ENCODE measurements at places on chromosomes 4 and X.
A peak's percentile ranks its signal among the peaks of the same experiment; 100 is the strongest.

DNA sequence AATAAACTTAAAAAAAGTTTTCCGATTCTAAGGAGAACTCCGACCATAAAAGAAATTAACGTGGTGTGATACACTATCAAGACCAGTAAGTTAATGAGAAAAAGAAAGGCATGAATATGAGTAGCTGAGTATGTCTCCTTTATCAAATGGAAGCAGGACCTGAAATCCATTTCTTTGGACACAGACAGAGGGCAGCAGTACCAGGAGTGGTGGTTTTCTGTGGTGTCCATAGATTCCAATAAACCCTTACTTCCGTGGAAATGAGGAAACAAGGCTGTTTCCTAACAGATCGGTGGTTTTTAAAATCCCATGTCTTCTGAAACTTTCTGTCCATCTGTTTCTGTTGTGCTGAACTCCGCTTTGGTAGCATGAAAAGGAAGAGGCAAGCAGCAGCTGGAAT lies 128.5 kb upstream of the TSPAN5 start:
- no peak for DNase-seq

DNA sequence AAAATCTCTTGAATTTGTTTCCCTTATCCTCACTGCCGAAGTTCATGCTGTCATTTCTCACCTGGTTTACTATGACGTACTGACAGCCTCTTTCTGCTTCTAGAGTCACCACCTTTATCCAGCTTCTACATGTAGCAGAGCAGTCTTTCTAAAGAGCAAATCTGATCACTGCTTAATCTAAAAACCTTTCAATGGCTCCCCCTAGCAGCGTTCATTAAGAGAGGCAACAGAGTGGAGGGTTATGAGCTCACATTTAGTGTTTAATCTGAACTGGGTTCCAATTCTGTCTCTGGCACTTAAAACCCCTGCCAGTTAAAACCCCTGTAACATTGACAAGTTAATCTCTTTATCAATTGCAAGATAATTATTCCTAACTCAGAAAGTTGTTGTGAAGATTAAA lies 4.4 kb downstream of the RBPJ start:
- DNase-seq: no peak

DNA sequence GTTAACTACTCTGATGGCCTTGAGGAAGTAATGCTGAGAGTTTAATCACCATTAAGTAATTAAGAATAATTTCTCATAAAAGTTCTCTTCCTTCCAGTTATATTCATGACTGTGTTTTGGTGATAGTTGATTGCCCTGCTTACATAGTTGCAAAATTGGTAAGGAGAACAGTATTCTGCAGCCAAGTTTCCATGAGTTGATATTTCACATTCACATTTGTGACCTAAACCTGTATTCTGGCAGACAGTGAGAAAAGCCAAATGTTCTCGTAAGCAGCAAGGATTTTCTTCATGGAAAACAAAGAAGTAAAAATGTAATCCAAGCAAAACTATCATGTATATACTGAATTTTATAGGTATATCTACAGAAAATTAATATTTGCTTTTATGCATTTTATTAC lies 187.8 kb upstream of the NUDT6 start:
- no peak for DNase-seq

- DNase-seq: no peak
These were observed 48.7 kb downstream of the DDX60 start for GRCh38 chr4:168269896-168270295.

- no peak for DNase-seq
These were observed 340.0 kb downstream of the FBXW7 start for GRCh38 chr4:152195888-152196287.

GRCh38 chr4:26709246-26709645 lies 125.4 kb downstream of the TBC1D19 start:
- no peak for DNase-seq

- DNase-seq: no peak
These were observed 19.1 kb upstream of the KIAA0232 start for GRCh38 chr4:6763330-6763851.

DNA sequence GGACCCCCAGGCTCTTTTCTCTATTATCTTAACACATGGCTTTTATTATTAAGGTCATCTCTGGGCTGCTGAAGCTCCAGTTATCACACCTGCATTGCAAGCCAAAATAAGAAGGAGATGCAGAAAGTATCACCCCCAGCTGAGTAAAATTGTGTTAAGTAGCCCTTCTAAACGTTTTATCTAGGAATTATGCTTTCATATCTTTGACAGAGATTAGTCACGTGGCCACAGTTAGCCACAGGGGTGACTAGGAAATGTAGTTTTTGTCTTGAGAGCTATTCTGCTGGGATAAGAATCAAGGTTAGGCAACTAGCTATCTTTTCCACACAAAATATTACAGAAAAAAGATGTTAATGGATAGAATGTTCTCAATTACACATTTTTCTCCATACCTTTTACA lies 102.1 kb downstream of the ANXA3 start:
- no peak for DNase-seq

DNA sequence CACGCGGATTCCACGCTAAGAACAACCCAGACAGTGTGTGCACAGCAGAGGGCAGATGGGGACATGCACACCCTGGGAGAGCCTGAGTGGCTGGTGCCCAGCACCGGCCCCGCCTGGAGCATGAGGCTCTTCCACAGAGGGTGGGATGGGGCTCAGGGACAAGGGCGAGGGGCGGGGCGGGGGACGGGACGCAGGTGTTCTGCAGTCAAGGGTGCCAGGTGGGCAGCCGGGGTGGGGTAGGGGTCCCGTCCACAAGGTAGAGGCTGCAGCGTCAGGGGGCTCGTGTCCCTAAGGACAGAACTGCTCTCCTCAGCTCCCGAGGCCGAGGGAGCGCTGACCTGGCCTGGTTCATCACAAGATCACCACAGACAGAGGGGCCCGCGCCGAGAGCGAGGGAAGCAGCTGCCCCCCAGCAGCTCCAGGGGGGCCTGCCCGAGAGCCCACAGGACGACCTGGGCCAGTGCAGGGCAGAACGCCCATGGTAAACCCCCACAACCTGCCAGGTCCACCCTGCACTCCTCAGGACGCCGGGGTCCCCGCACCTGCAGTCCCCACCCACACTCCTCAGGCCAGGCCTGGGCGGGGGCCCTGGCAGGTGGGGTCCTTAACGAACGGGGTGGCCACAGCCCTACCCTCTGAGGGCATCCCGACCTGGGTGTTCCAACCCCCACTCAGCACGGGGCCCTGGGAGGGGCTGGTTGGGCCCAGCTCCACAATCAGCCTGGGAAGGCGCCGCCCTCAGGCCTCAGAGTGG lies 26.7 kb downstream of the CTBP1 start:
- DNase-seq: no peak

- no peak for DNase-seq
These were observed 35.6 kb downstream of the LIMCH1 start for GRCh38 chr4:41573502-41574001.

GRCh38 chr4:116639070-116639577 lies 446.3 kb downstream of the TRAM1L1 start:
- no peak for DNase-seq

DNA sequence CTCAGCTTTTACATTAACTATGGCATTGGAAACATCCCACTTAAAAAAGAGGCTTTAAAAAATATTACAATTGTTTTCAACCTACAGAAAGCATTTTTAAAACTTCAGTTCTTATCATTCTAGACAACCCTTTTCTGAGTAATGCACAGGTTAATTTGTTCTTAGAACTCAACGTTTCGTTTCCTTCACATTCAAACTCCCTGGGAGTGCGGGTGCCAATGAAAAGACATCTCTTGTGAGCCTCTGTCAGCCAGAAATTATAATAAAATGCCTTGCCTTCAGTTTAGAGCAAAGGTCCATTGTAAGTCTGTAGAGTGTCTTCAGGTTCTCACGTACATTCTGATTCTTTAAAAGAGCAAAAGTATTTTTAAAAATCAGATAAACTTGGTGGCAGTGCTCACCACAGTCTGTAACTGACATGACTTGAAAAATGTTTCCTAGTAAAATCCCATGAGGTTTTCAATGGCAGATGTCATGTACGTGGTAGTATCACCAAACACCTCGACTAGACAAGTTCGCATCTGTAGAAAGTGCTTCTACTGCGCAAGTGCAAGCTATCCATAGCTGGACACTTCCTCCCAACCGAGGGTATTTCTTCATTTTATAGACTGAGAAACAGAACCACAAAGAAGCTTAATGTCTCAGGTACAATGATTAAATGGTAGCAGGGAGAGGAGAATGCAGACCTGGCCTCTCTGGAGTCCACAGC lies 65.8 kb downstream of the HAUS3 start:
- no peak for DNase-seq

DNA sequence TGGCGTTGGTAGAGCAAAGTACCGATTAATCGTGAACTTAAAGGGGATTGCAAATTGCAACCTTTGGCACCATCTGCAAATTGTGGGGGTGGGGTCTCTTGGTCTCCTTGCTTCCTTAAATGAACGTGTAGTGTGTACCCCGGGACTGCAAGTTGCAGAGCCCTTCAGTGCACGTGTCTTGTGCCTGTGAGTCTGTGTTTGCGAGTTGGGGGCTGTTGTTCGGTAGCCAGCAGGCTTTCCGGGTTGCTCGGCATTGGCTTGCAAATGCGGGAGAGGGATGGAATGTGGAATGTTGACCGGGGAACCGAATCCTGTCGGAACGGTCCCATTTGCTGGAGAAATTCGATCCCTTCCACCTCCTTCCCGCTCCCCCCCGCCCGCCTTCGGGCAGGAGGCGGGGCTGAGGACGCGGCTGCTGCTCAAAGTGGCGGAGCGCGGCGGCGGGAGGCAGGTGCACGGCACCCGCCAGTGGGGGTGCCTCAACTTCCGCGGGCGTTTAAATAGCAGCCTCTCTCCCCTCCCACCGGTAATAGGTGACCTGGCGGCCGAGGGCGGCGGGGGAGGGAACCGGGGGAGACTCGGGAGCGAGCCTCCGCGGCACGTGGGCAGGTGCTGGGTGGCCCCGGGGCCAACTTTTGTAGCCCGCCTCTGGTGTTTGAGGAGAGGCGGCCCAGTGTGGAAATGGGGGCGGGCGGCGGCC lies 1.5 kb downstream of the JADE1 start:
- DNase-seq: peak; percentile 70

GRCh38 chr4:54317690-54318089 lies 88.6 kb downstream of the PDGFRA start:
- DNase-seq: no peak

GRCh38 chr4:76200771-76201231 lies 12.8 kb downstream of the SCARB2 start:
- DNase-seq: no peak

DNA sequence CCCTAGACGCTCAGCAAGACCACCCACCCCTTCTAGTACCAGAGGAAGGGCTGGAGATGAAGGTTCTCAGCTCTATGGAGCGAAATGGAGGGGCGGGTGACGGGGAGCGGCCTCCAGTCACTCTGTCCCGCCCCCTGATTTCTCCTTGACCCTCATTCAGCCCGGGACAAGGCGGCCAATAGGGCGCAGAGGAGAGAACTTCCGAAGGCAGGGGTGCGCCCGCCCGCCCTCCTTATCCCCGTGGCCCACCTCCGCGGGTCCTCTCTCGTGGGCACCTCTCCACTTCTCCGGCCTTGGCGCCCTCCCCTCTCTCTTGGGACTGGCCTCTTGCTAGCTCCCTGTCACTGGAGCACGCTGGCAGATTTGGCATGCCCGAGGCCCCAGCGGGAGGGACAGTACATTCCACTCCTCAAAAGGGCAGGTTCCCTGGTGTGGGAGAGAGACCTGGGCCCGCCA lies 1.1 kb upstream of the SEPTIN6 start:
- no peak for DNase-seq

DNA sequence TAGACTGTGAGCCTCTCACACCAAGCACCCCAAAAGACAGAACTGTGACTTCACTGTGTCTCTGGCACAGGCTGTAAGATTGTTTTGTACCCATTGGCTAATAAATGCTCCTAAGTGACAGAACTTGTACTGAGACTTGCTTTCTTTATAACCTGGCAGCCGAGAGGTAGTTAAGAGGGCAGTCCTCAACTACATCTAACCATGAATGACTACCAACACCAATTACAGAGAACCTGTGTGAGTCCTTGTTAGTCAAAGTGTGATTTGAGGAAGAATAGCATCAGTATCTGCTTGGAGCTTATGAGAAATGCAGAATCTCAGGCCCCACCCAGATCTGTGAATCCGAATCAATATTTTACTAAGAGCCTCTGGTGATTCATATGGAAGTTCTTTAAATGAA lies 154.0 kb upstream of the FTHL17 start:
- no peak for DNase-seq

DNA sequence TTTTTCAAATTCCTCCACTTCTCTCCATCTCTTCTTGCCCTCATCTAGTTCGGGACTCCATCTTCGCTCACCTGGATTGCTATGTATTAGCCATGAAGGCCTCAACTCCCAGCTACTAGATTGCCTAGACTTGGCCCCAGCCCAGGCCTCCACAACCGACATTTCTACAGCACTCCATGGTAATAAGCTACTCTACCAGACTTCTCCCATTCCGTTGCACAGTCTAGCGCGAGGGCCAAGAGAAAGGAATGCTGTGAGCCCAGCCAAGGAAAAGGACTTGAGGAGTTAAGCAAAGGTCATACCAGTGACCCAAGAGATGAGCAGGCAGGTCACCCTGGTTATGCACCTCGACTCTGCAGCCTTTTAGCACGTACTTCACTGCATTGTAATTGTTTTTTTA lies 75.6 kb downstream of the SOWAHB start:
- DNase-seq: no peak

DNA sequence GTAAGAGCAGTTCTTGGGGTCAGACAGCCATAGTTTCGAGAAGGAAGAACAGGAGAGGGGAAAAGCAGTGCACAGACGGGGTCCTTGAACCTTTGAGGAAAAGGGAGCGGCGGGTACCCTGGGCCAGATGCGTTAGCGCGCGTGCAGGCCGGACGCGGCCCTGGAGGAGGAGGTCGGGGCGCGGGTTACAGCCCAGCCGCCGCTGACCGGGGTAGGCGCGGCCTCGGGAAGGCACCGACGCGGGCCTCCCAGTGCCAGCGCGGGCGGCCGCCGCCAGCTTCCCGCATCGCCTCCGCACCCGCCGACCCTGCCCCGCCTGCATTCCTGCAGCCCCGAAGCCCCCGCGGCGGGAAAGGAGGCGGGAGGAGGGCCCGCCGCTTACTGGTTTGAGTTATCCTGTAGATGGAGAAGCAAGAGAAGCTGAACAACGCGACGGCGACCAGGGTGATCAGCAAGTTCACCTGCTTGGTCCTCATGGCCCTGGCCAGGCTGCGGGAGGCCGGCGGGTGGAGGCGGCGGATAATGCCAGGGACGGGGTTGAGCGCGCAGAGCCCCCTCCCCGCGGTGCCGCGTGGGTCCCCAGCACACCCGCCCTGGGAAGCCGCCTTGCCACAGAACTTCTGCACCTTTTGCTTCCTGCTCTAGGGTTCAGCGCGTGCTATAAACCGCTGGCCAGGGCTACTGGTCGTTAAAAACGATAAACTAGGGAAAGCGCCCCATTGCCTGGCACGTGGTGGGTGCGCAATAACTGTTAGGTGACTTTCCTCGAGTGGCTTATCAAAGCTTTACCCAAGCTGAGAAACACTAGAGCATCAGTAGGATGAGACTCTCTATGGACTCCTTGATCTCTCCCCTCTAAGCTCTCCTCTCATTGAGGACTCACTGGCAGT lies at the start of gene MGAT4D:
MGAT4D (minus strand) TSS at position 547 of the 890 bp plus-strand sequence; CDS start at position 476, 71 bp downstream.
- DNase-seq: no peak

- no peak for DNase-seq
These were observed 11.8 kb downstream of the UGT2B15 start for GRCh38 chr4:68658672-68659071.
